ENCODE measurements at places on chromosomes 3 and 15.
A peak's percentile ranks its signal among the peaks of the same experiment; 100 is the strongest.

GRCh38 chr3:174331095-174331800 is 527.9 kb upstream of the NAALADL2 start:
- DNase-seq = no peak

DNA sequence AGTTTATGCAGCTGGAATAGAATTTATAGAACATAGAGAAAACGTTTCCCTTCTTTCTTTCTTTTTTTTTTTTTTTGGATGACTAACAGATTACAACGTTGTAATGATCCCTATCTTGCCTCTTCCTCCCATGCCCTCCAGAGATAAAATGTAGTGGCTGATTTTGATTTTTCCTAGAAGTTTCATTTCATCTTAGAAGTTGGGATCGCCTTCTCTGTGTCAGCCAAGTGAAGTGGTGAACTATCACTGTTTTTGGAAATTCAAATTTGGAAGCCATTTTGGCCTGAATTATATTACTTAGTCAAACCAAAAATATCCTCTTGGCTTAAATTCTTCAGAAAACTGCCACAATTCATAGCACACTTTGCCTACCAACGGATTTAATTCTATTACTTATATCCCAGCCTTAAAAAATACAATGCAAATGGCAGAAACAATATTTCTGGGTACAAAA is 1025.5 kb upstream of the NR2F2 start:
- no peak for DNase-seq

DNA sequence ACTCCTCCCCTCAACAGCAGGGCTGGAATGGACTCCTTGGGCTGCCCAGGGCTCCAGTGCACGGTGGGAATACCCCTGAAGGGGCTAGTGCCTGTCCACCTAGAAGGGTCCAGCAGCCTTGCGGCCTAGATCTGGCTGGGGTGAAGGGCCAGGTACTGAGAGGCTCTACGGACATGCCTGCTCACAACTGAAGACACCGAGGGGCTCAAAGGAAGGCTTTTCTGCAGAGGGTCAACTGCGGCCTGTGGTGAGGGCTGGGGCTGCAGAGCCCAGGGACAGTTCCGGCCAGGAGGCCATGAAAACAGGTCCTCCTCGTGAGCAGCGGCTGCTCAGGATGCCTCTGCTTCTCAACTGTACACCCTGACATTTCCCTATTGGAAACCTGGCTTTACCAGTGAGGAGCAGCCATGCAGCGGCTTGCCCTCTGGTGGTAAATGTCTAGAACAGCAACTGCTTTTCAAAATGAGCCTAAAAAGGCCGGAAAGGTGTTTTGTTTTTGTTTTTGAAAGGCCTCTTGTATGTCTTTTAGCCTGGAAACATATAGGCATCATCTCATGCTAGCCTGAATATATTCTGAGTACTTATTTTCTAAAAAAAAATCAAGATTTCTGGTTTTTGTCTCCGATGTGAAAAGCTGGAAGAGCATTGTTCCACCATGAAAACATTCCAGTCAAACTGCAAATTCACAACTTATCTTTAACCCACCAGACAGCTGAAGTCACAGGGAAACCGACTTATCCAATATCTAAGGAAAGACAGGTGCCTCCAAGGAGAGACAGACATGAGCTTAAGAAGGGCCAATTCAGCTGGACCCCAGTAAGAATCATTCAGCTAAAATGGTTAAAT is 163.4 kb downstream of the KLF13 start:
- peak; percentile 65 for DNase-seq

DNA sequence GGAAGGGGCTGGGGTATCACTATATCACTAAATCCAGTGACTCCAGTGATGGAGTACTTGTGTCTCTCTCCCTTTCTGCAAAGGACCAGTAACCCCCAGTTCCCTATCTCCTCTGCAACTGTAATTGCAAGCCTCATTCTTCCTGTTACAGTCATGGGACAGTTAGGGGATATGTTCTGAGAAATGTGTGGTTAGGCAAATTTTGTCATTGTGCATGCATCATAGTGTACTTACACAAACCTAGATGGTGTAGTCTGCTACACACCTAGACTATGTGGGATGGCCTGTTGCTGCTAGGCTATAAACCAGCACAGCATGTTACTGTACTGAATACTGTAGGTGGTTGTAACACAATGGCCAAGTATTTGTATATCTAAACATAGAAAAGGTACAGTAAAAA is 2.2 kb downstream of the VPS8 start:
- DNase-seq = no peak

- DNase-seq = peak; percentile 40
Measured at GRCh38 chr3:164208048-164208447, 870.2 kb downstream of the SI start.

- no peak for DNase-seq
Measured at GRCh38 chr3:139491966-139492365, 15.7 kb upstream of the RBP2 start.

GRCh38 chr15:65883571-65883970 is 14.3 kb downstream of the RAB11A start:
- DNase-seq = no peak

- DNase-seq = peak; percentile 25
Measured at GRCh38 chr3:156648086-156648485, 26.3 kb upstream of the TIPARP start.

DNA sequence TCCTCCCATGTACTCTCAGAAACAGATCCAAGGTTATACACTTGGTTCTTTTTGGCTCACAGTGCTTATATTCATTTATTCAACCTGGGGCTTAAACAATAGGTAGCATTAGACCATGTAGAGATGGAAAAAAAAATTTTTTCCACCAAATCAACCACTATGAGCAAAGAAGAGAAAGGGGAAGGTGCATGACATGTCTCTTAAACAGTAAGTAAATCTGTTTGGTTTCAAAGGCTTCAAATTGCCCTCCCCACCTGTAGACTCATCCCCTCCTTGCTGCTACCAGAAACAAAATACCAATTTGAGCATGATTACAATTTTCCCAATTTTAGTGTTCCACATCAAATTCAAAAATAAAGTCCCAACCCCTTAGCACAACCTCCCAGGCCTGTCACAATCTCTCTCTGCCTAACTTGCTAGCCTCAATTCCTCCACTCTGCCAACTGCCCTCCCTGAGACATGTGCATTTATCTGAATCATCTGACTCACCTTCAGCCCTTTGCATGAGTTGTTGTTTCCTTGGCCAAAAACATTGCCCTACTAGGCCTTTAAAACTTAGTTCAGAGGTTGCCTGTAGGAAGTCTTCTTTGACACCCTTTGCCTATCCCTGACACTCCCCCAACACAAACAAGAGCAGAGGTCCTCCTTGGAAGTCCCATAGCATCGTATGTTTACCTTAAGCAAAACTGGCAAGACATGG is 30.3 kb upstream of the TSC22D2 start:
- no peak for DNase-seq

GRCh38 chr3:179932674-179933073 is 104.1 kb downstream of the PEX5L start:
- no peak for DNase-seq

DNA sequence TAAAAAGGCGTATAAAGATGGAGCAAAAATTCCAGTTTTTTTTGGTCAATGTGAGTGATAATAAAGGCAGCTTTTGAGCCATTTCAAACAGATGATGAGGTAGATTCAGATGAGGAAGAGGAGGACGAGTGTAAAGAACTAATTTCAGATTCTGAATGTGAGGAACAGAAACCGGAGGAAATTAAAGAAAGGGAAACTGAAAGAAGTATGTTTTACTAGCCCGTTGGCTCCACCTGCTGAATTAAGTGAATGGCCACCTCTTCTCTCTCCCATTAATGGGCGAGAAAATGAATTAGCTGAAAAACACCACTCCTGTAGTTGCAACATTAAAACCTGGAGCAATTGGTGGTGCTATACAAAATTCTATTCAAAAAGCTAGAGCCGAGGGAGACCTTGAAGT is 55.4 kb downstream of the CYP19A1 start:
- DNase-seq = no peak

DNA sequence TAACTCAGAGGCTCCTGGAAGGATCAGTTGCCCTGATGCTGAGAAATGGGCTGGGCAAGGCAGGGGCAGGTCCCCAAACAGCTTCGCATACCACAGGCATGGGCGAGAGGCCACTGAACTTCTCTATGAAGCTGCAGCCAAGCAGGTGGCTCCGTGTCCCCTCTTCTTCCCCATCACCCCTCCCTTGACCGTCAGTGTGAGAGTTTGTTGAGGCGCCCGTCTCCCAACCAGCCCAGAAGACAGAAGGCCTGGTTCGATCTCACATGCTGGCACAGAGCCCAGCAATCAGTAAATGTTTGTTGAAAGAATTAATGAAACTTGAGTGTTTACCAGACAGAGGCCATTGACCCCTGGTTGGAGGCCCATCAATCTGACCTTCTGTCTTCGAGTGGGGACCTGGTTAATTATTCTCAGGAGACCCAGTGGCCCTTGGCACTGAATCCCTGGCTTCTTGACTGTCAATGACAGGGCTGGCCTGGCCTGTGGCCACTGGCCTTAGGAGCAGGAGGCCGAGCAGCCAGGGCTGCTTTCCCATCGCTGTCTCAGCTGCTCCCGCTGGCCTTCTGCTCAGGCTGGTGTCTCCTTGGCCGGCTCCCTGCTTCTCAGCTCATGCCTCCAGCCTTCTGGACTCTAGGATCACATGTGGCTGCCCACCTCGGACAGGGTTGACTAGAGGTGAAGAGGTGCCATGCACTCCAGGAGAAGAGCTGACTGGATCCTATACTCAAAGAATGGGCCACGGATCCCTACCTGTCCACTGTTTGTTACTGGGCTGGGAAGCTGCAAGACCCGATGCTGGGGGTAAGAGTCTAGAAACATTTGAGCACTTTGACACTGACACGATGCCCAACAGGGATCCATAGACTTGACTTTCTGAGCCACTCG is 113.4 kb downstream of the ASB7 start:
- no peak for DNase-seq

DNA sequence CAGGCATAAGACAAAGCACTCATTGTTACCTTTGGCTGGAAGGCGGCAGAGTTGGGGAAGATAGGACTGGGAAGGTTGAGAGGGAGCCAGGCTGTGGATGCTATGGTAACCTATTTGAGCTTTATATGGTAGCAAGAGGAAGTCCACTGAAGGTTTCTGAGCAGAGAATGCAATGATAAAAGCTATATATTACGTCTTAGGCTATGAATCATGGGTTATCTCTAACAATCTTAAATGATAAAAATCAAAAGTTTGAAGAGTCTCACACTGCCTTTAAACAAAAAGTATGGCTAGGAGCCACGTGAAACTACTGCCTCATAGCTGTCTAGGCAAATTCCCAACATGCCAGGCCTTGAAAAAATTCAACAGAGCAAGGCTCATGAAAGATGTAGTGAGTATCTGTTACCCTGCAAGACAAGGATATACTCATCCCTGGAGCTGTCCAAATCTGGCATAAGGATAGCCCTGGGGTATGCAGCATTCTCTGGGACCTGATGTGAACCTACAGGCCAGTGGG is 4.1 kb downstream of the P3H2 start:
- peak; percentile 74 for DNase-seq

DNA sequence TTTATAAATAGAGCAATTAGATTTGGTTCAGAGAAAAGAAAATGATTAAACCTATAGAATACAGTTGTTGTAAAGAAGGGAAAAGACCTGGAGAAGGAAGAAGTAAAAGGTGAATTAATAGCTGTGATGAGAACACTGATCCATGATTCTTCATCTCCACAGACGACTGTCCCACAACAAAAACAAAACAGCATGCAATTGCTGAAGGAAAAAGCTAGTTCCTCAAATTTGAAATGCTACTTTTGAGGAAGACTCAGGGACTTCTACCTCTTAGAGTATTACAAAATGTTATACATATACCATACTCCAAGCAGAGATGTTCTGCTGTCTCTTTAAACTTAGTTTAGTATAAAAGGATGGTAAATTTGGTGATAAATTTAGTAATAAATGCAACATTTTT is 21.5 kb downstream of the ALCAM start:
- DNase-seq = no peak

DNA sequence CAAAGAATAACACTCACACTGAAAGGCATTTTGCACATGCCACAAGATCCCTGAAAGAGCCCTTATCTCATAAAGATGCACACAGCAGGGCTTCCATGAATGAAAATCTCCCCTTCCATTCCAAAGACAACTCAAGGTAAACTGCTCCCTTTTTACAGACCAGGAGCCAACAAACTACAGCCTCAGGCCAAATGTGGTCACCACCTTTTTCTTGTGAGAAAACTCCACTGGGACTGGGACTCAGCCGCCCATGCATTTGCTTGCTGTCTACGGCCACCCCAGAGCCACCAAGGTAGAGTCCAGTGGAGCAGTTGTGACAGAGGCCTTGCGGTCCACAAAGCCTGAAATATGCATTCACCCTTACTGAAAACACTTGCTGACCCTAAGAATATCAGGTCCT is 334.8 kb downstream of the OCA2 start:
- no peak for DNase-seq

GRCh38 chr15:80339601-80340000 is 64.6 kb upstream of the ARNT2 start:
- DNase-seq = no peak

GRCh38 chr15:72784456-72784876 is 908 bp upstream of the ADPGK start:
- DNase-seq = no peak

- DNase-seq = peak; percentile 81
Measured at GRCh38 chr15:57395292-57395691, 19.0 kb downstream of the CGNL1 start.

DNA sequence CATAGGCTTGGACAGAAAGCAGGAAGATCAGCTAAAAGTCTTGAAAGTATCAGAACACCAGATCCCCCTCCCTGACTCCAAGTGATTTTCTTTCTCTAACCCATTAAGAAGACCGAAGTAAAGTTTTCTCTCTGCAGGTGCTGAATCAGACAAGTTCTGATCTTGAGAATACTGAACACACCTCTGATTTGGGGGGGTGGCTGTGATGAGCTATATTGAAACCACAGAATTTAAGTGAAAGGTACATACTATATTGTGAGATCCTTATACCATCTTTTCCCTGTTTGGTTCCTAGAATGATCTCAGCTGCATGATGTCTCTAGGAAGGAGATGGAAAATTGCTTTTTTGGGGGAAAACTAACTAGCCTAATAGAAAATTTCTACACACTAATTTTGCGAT is 196.0 kb downstream of the DIPK2A start:
- no peak for DNase-seq

GRCh38 chr3:13419505-13420044 is 547 bp downstream of the NUP210 start:
- DNase-seq = no peak

DNA sequence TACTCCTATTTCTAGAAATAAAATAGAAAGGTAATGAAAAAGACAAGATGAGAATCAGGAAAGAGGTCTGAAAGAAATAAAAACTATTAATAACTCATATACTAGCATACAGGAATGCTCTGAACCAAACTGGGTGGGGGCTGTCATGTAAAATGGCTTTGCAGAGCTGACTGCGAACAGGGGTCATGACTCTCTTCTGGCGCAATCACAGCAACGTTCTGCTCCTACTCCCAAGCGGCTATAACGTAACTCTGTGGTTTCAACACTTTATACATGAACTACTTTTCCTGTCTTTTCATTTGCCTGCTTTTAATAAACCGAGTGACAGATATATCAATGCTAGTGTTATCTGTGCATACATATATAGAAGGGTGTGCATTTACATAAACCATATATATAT is 116.7 kb downstream of the DLG1 start:
- DNase-seq = peak; percentile 63

GRCh38 chr3:46367811-46368210 is 2.9 kb upstream of the CCR5 start:
- no peak for DNase-seq

GRCh38 chr15:90420451-90420850 is 32.4 kb downstream of the IQGAP1 start:
- DNase-seq = no peak

- no peak for DNase-seq
Measured at GRCh38 chr3:4514916-4515315, 21.8 kb downstream of the ITPR1 start.
